ENCODE measurements at places on chromosomes 7 and 10.
A peak's percentile ranks its signal among the peaks of the same experiment; 100 is the strongest.

DNA sequence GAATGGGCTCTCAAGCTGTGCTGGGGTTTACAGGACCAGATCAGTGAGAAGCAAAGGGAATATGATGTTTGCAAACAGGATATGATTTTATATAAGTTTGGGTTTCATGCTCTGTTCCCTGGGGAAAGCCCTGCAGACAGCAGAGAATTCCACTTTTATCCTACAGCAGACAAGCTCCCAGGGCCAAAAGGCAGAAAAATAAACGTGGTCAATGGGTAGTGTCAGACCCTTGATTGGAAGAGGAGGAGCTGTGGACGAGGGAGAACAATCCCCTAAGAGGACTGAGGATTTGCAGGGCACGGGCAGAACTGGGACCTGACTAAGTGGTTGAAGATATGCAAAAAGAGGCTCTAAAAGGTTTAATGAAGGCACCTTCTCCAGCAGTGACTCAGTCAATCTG is 275.3 kb downstream of the HDAC9 start:
- DNase-seq: peak; percentile 22

- peak; percentile 57 for DNase-seq
Observed at GRCh38 chr10:122301055-122301810, 30.1 kb downstream of the BTBD16 start.

- DNase-seq: no peak
Observed at GRCh38 chr7:137469858-137470257, 126.3 kb upstream of the PTN start.

GRCh38 chr10:113025487-113025886 is 75.4 kb downstream of the TCF7L2 start:
- DNase-seq: no peak

DNA sequence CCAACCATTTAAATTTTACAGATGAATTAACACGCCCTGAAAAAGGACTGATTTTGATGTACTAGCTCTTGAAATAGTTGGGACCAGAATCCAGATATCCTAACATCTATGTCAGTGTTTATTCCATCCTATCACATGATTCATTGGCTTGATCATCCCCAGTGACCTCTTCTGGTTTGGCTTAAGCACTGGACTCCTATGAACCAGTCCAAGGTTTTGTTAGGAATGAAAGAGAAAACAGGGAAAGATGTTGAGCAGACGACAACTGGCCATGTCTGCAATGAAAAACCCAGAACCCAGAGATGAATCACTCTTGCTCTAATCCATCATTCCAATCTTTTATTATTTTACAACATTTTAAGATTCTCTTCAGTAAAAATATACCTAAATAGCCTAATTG is 1080.9 kb downstream of the SORCS1 start:
- DNase-seq: no peak

DNA sequence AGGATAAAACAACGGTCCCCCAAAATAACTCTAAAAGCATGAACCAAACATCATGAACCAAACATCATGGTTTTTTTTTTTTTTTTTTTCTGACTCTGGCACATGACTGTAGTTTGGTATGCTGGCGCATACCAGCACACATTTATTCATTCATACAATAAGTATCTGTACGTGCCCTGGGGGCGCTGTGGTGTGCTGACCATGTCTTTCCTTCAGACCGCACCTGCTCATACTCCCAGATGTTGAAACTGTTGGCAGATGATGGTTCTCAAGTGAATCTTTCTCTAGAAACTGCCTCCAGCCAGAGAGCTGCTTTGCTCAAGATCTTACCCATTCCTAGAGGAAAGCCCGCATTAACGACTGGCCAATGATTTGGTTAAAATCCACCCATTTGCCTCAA is 114.7 kb upstream of the ANKRD30A start:
- no peak for DNase-seq

DNA sequence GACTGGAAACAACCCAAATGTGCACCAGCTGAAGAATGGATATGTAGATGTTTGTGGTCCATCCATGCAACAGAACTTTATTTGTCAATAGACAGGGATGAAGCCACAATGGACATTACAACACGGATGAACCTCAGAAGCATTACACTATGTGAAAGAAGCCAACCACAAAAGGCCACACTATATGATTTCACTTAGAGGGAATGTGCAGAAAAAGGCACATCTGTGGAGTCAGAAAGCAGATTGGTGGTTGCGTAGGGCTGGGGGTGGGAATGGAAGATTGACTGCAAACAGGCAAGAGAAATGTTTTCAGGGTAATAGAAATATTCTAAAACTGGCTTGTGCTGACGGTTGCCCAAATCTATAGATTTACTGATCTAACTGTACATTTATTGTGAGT is 34.3 kb upstream of the WASHC2A start:
- peak; percentile 8 for DNase-seq

DNA sequence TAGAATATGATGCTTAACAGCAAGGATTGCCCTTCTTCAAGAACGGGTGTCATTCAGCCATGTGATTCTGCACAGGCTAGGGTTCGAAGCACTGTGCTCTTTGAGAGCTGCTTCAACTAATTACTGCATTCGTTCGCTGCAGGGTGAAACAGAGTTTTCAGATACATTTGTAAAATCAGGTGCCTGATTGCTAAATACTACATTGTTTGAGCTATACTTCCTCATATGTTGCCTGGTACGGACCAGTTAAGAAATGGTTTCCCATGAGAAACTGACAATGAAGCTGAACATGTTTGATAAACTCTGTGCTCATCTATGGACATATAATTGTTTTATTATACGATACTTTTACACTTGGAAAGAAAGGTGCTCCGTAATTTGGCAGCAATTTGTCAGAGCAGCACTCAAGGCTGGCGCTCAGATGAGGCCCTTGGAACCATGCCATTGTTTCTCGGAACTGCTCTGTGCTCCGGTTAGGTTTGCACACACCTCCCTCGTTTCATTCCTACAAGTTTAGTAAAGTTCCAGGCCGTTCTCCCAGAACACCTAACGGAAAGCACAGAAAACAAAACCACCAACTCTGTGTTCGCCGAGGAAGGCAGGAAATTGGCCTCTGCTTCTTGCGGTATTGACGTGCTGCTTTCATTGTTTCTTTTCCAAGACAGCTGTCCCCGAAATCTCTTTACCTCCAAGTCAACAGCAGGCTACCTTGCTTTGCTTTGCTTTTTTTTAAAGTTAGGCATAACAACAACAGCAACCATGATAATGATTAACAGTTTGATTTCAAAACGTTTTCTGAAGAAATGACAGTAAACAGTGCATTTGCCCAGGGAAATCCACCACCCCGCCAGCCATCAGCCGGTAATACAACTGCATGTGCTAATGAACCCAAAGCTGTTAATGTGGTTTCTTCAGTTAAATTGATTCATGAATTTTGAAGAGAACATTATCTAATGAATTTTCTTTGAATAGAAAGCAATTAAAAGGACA is 206.9 kb downstream of the EBF3 start:
- DNase-seq: peak; percentile 37

GRCh38 chr7:70706204-70706603 is 425.7 kb upstream of the GALNT17 start:
- DNase-seq: no peak

DNA sequence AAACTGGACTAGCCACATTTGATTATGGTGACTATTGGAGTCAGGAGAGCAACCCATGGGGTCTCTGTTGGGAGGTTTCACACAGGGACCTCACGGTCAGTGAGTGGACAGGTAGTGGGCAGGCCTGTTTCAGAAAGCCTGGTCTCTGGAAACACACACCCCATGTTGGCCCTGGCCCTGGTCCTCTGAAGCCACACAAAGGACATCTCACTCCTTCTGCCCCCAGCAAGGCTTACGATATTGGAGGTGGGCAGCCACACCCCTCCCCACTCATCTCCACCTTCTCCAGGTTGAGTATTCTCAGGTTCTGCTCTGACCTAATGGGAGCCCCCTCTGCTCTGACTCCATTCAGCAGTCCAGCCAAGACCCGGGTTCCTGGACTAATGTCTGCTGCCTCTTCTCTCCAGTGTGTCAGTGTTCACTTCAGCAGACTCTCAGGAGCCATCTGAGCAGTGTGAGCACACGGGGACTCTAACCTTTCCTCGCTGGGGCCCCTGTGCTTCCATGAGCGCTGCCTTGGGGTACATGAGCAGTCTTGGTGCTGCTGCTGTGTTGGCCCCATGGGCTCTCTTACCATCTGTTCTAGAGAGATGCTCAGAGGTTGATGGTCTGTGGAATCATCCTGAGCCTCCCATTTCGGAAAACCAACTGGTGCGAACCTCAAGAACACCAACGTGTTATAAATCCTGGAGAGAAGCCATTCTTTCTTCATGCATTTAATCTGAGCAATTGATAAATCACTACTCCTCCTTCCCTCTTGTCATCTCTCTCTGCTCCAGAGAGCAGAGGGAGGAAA is 748.6 kb downstream of the GRID1 start:
- no peak for DNase-seq

DNA sequence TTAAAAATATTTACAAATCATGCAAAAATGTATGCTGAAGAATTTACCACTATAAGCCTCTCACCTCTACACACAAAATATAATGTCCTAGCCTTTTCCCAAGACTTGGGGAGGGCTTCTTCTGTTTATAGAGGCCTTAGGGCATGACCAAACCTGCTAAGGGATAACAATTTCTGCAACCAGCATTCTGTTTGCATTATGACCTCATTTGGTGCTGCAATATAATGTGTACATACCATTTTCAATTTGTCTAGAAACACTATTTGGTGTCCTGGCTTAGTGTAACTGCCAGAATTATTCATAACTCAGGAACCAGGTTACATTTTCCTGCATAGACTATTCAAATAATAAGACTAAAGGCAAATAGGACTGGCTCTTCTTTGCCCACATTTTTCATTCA is 446.6 kb upstream of the SORCS1 start:
- no peak for DNase-seq

- DNase-seq: no peak
Observed at GRCh38 chr7:359766-360361, 69.9 kb downstream of the FOXL3 start.
